ENCODE measurements at places on chromosomes 2 and 18.

DNA sequence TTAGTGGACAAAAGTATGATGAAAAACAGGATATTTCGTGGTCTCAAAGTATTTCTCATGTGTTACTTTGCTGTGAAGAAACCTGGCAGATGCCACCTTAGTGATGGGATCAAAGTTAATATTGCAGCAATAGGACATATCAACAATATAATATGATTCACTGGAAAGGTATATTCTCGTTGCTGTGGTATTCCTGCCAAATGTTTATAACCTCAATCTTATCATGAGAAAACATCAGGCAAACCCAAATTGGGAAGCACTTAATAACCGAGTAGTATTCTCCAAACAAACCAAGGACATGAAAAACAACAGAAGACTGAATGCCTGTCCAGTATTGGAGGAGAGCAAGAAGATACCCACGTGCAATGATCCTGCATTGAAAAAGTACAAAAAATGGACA lies 302.6 kb upstream of the MC4R start:
- no peak for DNase-seq

- no peak for DNase-seq
Observed at GRCh38 chr2:150513647-150514046, 26.2 kb upstream of the RND3 start.

GRCh38 chr2:230246206-230246605 lies 20.7 kb downstream of the SP140 start:
- no peak for DNase-seq

DNA sequence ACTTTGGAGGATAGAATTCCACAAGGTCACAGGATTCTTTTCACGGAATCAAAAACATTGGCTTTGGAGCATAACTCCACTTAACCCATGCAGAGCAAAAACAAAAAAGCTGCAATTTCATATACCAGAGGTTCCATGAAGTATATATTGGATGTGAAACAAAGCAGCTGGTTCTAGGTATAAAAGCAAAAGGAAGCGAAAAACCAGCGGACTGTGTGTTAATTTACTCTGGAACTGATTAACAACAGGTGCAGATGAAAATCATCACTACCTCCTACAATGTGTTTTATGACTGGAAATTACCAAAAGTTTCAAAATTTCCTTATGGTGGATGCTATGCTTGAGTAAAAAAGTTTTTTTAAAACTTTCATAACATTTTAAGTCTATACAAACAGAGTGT lies 54.4 kb upstream of the LINC00305 start:
- DNase-seq, result no peak

DNA sequence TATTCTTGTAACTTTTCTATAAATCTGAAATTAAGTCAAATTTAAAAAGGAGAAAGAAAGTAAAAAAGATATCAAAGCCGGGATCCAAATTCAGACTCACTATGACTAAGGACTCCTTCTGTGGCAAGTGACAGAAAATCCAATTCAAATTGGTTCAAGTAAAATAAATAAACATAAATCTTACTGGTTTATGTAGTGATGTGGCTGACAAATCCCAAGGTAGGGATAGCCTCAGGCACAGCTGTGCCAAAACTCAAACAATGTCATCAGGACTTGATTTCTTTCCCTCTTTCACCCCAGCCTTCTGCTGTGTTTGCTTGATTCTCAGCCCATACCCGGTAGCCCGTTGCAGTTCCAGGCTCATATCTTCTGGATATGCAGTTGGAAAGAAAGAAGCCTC lies 284.6 kb downstream of the SP3 start:
- DNase-seq, result no peak

GRCh38 chr18:50757358-50757757 lies 62.5 kb downstream of the MRO start:
- DNase-seq, result no peak

DNA sequence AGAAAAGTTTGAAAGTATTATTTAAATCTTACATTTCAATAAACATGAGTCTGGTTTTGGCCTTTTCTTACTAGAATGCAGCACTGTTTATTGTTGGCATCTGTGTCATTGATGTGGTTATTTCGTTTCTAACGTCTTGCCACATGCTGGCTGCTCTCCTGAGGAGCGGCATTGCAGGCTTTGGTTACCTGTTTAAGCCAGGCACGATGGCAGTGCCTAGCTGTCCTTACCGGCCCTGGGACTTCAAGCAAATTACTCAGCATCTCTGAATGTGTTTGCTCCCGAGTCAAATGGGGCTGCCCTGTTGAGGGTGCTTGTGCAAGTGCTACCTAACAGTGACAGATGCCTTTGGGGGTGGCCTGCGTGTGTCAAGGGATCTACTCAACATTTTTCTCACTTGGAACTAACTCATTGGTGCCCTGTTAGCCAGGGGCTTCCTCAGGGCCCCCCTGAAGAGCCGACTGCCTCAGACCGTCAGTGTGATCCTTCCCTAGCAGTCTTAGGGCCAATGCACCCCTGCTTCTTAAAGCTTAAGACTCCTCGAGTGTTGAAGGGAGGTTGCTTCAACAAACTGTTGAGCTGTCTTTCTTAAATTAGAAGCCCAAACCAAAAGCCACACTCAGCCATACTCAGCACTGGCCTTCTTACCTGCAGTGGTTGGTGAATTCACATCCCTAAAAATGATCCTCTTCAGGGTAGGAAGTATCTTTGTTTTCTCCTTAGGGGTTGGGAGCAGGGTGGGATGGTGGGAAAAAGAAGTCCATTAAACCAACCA lies 151.5 kb downstream of the NCK2 start:
- DNase-seq, result no peak

DNA sequence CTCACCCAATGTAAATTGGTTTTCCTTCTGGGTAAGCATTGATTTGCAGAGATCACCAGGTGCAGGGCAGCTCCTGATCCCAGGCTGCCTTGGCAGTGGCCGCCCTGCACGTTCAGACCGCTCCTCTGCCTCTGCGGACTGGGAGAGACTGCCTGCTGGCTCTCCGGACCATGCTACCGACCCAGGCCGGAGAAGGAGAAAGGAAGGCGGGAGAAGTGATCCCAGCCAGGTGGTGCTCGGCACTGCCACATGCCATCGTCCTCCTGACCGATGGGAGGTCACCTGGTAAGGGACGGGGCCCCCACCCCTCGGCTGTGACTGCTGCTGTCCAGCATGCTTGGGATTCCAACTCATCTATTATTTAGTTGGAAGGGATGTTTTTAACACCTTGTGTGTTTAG lies 108.1 kb upstream of the POU3F3 start:
- DNase-seq, result no peak

DNA sequence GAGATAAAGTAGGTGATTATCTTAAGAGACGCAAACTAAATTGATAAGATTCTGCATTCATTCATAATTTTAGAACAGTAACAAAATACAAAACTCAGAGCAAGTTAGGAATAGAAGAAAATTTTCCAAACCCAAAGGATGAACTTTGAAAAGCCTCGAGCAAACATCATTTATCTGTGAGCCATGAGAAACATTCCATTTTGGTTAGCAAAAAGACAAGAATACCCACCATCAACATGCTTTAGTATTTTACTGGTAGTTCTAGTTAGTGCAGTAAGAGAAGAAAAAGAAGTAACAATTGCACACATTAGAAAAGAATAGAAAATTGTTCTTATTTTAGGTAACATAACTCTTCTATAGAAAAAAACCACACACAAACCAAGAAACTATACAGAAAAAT lies 291.3 kb upstream of the TCF4 start:
- no peak for DNase-seq

DNA sequence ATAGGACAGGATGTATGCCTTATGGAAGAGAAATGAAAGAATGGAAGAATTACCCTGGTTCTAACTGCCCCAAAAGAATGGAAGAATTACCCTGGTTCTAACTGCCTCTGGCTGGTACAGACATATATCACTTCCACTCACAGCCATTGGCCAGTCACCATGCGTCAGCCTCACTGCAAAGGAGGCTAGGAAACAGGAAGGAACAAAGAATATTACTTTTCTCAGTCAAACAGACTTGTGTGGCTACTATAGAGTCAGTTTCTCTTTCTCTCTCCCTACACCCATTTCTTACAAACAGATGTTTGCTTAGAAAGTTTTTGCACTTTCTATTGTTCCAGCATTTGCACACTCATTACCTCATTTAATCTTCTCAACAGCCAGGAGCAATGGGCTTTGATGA lies 1111.1 kb upstream of the KLHL29 start:
- DNase-seq, result no peak

GRCh38 chr2:240427729-240428128 lies 7.7 kb upstream of the GPC1 start:
- DNase-seq, result no peak

- DNase-seq, result no peak
Observed at GRCh38 chr18:21451851-21452250, 148.7 kb downstream of the ESCO1 start.

GRCh38 chr18:58023108-58023507 lies 20.9 kb upstream of the NEDD4L start:
- no peak for DNase-seq

DNA sequence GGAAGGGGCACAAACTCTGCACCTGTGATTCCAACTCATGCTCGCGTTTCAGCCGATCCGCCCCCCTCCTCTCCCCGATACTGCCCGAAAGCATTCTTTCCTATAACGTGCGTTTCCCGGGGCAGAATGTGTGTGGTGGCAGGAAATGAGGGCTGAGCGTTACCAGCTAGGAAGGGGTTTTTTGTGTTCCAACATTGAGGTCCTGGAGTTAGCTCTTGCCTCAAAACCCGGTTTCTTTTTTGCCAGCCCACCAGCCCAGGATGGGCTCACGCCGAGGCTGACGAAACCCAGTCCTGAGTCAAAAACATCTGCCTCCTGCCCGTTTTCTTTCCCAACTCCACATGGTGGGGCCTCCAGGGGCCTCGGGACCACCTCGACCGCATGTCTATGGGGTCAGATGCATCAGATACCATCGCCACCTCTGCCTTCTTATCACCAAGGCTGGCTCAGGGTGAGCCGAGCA lies 113.7 kb upstream of the COPS8 start:
- DNase-seq, result no peak

DNA sequence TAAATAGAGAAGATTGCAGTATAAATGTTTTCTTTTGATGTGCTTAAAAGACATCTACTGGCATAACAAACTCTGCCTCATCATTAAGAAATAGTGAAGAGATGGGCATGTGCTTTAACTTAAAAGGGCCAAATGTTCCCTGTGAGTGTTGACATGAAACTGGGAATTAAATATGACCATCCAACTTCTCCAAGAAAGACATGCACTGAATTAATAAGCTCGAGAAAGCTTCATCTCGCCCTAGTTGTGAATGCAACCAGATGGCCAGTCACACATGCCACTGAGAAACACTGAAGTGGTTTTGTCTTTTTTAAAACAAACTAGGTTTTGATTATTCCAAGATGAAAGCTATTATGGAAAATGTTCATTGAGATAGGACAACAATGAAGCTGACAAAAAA lies 479.2 kb downstream of the RIT2 start:
- DNase-seq, result no peak

GRCh38 chr2:162103443-162104009 lies 29.5 kb upstream of the DPP4 start:
- no peak for DNase-seq

GRCh38 chr2:86577817-86578456 lies 14.7 kb upstream of the CHMP3 start:
- DNase-seq, result no peak

- no peak for DNase-seq
Observed at GRCh38 chr2:95277246-95277906, 3.1 kb downstream of the PROM2 start.

- DNase-seq, result no peak
Observed at GRCh38 chr18:58194028-58194427, 150.0 kb downstream of the NEDD4L start.

- no peak for DNase-seq
Observed at GRCh38 chr2:143132355-143132754, 3.1 kb downstream of the ARHGAP15 start.

- no peak for DNase-seq
Observed at GRCh38 chr18:21960189-21960588, 209.2 kb upstream of the GATA6 start.

DNA sequence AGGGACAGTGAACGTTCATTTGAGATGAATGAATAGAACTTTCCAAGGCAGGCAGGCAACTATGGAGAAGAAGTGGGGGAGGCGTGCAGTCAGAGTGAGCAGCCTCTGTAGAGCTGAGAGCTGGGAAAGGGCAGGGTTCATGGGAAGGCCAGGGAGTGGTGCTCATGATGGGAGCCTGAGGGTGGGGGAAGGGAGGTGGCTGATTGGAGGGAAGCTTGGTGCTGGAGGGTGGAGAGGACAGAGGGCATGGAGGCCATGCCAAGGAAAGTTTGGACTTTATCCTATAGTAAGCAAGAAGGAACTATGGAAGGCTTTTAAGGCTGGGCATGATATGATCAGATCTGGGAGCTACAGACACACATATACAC lies 47.6 kb upstream of the LGALSL start:
- no peak for DNase-seq

GRCh38 chr18:12296457-12296856 lies 11.6 kb upstream of the TUBB6 start:
- no peak for DNase-seq

DNA sequence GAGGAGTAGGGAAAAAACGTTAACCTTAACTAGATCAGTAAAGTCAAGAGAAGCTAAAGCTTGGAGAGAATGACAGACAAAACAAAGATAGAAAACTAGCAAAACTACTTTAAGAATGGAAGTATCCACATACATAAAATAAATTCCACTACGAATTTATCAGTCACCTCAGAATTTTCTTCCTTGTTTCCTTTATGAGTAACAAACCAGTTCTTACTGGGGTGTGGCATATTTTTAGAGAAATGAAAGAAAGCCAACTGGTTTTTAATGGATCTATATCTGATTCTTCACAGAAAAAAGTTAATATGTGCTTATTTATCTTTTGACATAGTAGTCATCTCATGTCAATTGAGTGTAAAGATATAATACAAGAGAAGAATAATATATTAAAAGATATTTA lies 2033.7 kb upstream of the CELF4 start:
- no peak for DNase-seq

GRCh38 chr18:47605093-47605492 lies 325.4 kb downstream of the SMAD2 start:
- DNase-seq, result no peak

- DNase-seq, result no peak
Observed at GRCh38 chr2:207229161-207229560, 63.4 kb upstream of the KLF7 start.

DNA sequence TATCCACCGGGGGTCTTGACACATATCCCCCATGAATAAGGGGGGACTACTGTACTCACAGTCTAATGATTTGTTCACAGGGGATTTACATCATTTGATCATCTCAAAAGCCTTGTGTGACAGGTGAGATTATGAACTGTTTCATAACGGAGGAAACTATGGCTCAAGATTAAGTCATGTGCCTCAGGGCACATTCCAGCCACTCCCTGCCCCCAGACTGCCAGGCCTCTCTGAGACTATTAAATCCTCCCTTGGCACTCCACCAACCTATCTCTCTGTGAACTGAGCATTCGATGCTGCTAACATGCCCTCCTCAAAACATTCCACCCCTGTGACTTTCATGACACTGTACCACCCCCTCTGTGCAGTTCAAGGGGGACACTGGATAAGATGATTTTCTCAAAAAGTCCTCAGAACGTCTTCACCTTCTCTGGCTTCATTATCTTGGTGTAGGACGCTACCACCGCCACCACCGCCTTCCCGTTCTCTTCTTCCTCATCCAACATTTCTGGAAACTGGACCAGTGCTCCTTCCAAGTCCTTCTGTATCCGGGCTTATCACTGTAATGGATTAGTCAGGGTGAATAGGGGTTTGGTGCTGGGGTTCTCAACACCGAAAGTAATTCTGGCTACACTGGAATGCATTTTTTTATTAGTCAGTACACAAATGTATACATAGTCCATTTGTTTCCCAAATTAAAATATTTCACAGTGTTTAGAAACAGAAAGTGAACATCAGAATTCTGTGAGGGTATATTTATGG lies 169.6 kb downstream of the KCNS3 start:
- DNase-seq, result no peak
